ENCODE measurements at places on chromosomes 11 and 22.

- no peak for ATAC-seq
Measured at GRCh38 chr11:97336064-97336463, 946.3 kb downstream of the JRKL start.

DNA sequence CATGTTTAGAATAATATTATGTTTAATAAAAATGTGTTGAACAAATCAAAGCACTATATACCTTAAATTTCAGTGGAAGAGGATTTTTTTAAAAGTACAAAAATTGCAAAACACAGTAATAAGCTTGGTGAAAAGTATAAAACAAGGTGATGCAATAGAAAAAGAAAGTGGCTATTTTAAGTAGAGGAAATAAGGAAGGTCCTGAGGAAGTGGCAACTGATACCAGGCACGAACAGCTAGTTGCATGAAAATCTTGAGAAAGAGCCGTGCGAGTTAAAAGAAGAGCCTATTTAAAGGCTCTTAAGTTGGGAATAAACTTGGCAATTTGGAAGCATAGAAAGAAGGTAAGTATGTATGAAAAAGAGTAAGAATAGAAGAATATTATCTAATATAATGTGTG lies 1679.3 kb downstream of the LRRC4C start:
- no peak for ATAC-seq

GRCh38 chr11:67119585-67120391 lies 725 bp downstream of the KDM2A start:
- peak; percentile 0 for ATAC-seq

- ATAC-seq, result no peak
Measured at GRCh38 chr11:1829039-1829820, 5.6 kb upstream of the SYT8 start.

GRCh38 chr11:111367411-111368284 lies 11.4 kb downstream of the POU2AF1 start:
- no peak for ATAC-seq

GRCh38 chr11:123419731-123420452 lies 10.2 kb upstream of the GRAMD1B start:
- ATAC-seq, result no peak

GRCh38 chr22:50250555-50251476 lies at the start of gene HDAC10:
TSS of gene HDAC10 (minus strand) at chr22:50251265. CDS start at chr22:50251032, 233 bp downstream.
- ATAC-seq, result peak; percentile 89

DNA sequence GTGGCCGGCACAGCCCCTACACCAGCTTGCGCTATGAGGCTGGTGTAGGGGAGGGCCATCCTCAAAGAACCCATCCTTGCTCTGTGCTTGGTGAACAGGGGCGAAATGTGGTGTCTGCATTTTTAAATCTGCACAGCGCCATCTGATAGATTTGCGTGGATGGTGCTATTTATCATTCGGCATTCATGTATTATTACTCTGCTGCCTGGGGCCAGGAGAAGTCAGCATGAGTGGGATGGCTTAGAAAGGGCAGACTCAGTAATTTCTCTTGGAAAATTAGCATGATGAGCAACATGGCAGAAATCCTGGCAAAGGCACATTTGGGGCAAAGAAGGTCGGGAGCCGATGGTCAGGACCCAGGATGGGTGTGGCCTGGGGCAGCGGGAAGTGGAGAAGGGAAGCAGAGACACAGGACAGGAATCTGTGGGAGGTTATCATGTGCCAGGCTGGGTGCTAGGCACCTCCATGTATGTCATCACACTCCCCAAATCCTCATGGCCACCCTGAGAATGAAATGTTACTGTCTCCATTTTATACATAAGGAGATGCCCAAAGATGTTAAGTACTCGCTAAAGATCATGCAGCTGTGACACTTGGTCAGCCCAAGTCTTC lies 149.0 kb downstream of the CEP164 start:
- ATAC-seq, result no peak

DNA sequence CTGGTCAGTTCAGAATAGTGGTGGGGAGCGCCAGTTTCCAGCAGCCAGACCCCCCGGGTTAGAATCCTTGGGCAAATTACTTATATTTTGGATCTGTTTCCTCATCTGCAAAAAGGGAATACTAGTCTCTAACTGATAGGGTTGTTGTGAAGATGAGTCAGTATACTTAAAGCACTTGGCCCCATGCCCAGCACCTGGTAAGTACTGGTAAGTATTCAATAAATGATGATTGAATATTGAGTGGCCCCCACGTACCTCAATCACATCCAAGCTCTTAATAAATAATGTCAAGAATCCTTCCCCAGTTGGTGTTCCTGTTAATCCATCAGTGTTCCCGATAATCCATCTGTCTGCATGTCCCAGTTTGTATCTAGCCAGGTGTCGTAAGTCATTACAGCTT lies 12.1 kb downstream of the ACP2 start:
- ATAC-seq, result no peak

- no peak for ATAC-seq
Measured at GRCh38 chr11:19673924-19674729, 38.5 kb upstream of the NAV2 start.

- no peak for ATAC-seq
Measured at GRCh38 chr11:129195682-129196081, 3.6 kb upstream of the ARHGAP32 start.

- peak; percentile 46 for ATAC-seq
Measured at GRCh38 chr11:34208266-34209135, 103.1 kb downstream of the NAT10 start.

DNA sequence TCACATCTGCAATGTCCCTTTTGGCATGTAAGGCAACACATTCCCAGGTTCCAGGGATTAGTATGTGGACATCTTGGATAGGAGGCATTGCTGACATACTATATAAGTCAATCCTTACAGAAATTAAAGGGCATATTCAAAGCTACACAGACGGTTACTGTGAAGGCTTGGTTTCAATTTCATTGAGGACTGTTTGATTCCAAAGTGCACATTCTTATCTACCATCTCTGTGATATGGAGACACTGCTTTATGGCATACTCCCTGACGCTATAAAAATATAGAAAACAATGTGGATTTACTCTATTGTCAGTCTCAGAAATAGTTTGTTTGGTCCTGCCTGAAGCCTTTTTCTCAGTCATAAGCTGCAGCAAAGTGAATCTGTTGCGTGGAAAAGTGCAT lies 1486.7 kb downstream of the FAM181B start:
- no peak for ATAC-seq

DNA sequence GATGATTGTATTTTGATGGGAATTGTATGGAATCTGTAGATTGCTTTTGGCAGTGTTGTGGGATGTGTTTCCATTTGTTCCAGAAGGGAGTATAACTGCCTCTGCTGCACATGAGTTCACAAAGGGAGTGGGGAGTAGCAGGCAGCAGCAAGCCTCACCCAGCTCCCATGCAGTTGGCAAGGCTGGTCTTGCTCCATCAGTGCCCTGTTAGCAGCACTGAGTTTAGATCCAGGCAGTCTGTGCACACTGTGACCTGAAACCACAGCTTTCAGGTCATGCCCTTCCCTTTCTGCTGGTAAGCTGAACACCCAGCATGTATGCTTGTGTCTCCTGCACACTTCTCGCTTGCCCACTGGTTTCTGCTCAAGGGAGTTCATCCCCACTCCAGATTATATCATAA lies 3.7 kb upstream of the NUCB2 start:
- no peak for ATAC-seq

DNA sequence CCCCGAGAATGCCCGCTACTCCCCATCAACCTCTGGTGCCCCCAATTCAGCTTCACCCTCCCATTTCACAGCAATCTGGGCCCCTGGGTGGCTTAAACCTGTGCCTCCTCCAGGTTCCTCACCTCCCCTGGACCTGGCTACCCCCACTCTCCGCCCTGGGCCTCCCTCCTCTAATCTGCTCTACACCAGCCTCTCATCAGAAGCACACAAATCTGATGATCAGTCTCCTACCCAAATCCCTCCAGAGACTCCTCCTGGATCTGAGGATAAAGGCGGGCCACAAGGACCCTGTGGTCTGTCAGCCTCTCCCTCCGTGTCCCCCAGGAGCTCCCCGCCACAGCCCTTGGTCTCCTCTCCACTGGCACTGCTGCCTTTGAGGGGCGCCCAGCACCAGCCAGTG lies 23.2 kb upstream of the IGLL1 start:
- no peak for ATAC-seq

DNA sequence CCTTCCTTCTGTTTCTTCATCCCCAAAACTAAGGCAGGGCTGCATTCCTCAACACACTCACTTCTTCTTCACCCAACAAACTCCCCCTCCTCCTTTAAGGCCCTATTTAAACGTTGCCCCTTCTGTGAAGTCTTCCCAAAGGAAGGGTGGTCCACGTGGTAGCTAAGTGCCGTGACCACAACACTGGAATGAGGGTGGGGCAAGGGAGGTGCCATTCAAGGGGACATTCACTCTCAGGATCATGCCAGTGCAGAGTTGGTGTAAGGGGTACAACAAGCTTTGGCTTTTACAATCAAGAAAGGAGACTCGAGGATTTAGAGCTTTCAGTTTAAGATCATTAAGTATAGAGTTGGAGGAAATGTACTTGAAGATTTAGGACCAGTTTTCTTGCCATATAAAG lies 8.0 kb upstream of the MS4A10 start:
- ATAC-seq, result no peak

DNA sequence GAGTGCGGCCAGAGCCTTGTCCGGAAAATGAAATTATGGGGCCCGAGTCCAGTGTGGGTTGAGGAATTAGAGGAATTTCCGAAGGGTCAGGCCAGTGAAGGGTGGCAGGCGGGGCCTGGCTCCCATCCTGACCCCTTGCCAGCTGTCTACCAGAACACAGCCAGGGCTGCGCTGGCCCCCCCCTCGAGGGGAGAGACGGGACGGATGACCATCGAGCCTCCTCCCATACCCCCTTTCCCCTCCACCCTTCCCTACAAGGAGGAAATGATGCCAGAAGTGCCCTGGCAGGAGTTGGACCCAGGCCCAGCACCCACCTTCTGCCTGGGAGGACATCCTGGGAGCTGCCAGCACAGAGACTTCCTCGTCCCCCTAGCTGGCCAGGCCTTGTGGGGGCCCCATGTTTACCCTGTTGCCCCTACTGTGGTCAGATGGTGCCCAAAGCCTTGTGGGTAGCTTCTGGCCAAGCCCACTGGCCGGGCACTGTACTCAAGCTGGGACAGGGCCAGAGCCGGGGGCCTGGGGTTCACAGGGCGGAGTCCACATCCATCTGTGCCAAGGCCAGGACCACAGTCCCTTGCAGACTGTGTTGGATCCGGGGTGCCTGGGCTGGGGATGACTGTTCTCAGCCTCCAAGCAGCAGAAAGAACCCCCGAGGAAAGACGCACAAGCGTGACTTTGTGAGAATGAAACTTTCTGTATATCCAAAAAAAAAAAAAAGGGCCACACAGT lies 20.8 kb downstream of the ARVCF start:
- ATAC-seq, result no peak

DNA sequence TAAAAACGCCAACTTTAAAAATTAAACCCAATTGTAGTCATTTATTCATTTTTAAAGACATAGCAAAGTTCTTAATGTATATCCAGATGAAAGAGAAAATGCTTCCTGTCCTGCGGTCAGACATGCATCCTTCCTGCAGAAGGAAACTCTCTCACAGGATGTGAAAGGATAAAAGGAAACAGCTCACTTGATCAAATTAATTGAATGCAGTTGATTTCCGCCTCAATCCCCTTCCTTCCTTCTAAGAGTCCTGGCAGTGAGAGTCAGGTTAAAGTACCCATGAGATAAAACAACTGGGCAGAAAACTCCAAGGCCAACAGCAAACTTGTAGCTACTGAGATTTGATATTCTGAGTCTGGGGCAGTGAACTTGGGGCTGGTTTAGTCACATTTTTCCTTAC lies 38.5 kb downstream of the CWC15 start:
- no peak for ATAC-seq

DNA sequence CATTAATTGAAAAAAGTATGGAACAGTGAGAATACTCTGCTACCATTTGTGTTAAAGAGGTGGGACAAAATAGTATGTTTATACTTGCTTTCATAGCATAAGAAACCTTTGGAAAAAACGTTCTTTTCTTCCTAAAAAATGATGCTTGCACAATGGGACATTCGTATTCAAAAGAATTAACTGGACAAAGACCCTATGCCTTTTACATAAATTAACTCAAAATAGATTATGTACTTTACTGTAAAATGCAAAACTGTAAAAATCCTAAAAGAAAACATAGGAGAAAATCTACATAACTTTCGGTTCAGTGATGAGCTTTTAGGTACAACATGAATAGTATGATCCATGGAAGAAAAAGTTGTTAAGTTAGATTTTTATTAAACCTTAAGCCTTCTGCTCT lies 166.2 kb downstream of the NELL1 start:
- ATAC-seq, result no peak

- no peak for ATAC-seq
Measured at GRCh38 chr11:56089697-56090096, 3.4 kb upstream of the OR8I2 start.

DNA sequence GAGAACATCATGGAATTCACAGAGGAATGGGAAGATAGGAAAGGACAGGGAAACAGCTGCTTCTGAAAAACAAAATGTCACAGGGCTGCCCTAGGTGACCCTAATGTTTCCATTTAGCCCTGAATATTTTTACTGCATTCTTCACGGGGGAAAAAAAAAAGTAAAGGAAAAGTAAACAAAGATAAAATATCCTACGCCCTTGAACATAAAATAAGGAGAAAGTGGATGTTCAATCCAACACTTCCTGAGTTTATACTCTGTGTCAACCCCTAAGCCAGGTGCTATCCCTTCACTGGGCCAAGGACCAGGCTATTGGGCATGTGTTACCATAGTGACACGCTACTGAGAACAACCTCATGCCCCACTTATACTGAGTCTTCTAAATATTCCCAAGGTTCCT lies 84.7 kb downstream of the FAM76B start:
- no peak for ATAC-seq

- no peak for ATAC-seq
Measured at GRCh38 chr22:50058061-50058905, at the start of gene TTLL8. TSS of gene TTLL8 (minus strand) at chr22:50058298.

DNA sequence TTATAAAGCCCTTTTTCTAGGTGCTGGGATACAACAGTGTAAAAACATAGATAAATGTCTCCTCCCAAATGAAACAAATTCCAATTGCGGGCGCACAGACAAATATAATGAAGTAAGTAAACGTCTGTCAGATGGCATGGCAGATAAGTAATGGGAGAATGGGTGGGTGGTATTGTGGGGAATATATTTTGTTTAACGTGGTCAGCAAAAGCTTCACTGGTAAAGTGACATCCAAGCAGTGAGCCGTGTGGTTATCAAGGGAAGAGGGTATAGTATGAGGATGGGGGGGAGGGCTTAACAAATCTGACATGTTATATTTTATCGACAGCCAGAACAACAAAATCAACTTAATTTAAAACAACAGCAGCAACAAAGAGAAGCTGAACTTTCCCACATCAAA lies 1.2 kb downstream of the SVIP start:
- no peak for ATAC-seq

DNA sequence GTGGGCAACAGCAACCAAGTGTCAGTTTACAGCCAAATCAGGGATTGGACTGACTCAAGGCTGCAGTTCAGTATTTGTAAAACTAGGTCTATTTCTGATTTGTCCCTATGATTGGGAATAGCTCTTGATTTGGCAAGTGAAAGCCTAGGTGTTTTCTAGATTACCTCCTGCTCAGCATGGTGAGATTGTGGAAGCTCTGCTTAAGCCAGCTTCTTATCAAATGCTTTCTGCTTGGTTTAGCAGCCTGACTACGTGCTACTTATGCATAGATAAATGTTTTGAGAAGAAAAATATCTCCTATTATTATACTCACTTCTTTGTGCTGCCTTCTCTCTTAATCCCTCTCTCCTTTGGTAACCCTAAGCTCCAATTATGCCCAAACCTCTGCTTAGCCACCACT lies 86.3 kb upstream of the AMOTL1 start:
- no peak for ATAC-seq

- ATAC-seq, result no peak
Measured at GRCh38 chr11:61302550-61302949, 7.4 kb upstream of the VWCE start.

All from activated T-helper 17 cell treated with anti-CD3 and anti-CD28 coated beads, Interleukin-2, amount 50 U/mL, for 72 hours (primary cell).